ENCODE measurements at places on chromosomes 7 and 10.

DNA sequence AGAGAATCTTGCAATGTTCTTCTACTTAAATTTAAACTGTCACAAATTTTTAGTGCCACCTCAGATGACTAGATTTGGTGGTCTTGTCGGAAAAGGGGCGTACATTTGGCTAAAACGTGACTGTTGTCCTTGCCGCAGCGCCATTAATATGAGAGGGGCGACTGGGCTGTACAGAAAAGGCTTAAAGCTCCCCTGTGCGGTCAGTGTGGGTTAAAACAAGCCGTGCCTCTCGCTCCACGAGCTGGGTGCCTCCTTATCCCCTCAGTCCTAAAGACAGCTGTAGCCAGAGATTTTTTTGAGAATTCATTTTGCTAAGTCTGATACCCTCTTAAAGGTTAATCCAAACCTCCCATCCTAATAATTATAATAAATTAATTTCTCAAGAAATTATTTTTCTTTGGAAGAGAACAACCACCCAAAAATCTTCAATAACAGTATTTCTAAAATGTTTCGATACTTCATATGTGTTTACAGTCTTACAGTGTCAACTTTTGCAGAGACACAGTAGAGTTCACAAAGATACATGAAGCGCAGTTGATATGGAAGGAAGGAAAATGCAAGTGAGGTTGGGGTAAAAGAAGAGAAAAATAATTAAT lies 68.6 kb downstream of the C7orf25 start:
- peak; percentile 30 for DNase-seq

DNA sequence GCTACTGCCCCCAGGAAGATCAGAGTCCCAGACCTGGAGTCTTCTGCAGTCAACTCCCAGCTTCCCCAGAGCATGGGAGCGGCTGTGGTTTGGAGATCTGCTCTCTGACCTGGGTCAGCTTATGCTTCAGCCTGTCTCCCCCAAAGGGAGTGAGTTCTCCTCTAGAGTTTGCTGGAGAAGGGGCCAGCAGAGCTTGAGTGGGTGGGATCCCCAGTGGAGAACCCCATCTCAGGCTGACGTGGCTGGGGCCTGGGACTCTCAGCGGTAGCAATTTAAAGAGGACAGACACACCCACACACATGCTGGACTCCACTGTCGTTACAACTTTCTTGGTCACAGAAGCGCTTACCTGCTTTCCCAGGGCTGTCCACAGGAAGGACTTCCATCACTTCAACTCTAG lies 6.3 kb downstream of the UNC5B start:
- no peak for DNase-seq

- no peak for DNase-seq
Measured at GRCh38 chr7:151204383-151205032, 5.8 kb downstream of the H2BK1 start.

DNA sequence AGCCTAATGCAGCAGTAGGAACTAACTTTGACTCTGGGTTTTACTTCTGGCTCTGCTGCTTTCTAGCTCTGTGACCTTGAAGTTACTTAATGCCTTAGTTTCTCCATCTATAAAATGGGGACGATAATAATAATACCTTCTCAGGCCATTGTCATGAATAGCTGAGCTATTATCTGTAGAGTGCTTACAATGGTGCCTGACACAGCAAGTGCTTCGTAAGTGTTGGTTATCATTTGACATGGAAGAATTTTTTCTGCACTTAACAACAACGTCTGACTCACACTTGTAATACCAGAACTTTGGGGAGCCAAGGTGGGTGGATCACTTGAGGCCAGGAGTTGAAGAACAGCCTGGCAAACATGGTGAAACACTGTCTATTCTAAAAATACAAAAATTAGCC lies 140.5 kb downstream of the ARL4A start:
- no peak for DNase-seq

GRCh38 chr7:142915315-142915714 lies 18.2 kb downstream of the TRPV5 start:
- DNase-seq: no peak

DNA sequence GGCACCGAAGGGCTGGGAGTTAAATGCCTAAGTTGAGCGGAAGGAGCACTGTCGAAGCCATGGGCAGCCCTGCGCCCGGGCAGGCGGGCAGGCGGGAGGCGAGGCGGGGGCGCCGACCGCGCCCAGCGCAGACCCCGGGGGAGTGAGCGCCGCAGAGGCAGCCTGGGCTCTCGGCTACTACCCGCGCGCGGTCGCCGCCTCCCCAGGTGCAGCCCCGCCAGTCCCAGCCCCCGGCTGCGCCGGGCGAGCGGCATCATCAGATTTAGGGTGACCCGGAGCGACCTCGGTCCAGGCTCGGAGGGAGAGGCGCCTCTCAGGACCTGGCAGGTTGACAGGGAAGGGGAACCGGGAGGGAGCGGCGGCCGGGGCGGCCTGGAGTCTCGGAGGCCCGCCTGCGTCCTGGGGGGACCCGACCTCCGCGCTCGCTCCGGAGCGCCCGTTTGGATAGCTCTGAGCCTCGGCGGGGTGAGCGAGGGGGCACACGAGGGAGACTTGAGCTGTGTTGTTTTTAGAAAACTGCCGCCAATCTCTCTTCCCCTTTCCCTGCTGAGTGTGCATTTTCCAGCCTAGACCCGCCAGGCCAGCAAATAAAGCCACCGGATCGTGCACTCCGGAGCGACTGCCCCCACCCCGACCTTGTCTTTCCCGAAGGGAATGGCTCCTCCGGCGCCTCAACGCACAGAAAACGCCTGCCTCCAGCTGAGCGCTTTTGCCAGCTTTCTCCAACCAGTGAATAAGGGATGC lies 2.3 kb upstream of the NRP1 start:
- DNase-seq: no peak

DNA sequence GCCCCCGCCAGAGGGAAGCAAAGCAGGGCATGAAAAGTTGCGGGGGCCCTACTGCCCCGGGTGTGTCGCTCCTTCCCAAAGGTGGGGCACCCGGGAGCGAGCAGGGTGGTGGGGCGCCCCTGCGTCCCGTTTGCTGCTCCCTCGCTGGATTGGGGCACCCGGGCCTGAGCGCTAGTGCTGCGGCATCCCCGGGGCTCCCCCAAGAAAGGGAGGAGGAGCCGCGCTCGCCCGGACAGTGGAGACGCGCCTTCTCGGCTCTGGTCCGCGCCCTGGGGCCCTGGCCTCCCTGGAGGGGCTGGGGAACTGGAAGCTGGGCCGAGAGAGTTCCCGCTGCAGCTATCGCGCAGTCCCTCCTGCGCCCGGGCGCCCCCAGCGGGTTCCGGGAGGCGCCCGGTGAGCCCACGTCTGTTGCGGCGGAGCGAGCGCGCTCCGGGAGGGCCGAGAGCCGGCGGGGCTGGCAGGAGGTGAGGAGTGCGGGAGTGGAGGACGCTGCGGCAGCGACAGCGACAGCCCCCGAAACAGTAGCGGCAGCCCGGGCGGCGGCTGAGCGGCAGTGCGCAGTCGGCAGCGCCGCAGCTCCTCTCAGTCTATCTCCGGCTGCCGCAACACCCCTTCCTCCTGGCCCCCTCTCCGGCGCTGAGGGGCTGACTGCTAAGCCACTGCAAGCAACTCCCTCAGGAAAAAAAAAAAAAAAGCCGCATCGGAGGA lies 504 bp upstream of the BMPER start:
- no peak for DNase-seq

DNA sequence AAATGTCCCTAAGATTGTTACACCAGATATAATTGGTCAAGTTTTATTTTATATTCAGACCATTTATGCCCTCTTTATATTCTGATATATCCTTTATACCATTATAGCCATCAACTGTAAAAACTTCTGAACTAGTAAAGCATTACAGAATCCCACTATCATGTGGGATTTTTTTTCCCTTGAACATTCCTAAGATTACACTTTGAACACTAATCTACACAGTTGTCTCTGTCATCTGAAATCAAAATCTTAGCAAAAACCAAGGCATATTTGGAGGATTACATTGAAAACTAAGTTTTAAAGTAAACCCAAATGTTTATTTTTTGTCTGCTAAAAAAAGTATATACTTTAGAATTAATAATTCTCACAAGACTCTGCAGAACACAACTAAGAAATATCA lies 116.2 kb upstream of the GPR22 start:
- DNase-seq: no peak

DNA sequence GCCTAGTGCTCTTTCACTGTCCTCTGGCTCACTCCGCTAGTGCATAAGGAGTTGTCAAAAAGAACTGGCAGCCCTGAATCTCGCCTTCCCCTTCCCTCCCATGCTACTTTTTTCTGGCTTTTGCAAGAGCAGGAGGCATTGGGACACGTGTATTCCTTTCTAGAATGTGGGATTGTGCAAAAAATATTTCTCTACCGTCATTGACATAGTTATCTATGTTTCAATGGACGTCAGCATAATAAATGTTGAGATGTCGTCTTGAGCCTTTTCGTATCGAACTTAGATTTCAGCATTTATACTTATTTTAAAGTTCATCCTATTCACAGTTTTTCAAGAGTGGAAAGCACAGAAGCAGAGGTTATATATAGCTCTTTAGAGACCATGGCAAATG lies 727 bp downstream of the ING3 start:
- no peak for DNase-seq

DNA sequence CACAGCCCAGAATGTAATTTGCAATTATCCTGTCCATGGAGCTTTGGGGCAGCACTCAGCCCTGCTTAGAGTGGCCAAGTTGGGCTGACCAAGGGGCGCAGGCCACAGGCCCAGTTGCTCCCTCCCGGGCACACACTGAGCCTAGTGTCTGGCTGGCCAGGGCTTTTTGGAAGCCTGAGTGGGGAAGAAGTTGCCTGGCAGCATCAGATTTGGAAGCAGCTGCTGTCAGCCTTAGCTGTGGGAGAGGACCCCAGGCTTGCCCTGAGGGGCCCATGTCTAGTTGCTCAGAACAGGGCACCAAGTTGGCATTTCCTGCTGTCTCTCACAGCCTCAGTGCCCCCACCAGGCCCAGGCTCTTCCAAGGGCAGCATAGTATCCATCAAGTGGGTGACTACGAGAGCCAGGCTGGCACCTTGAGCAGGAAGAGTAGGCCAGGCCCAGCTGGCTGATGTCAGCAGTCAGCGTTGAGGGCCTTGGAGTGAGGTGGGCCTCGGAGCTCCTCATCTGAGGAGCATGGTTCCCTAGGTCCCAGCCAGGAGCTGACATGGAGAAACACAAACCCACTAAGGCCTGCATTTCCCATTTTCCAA lies 14.4 kb downstream of the ANTXRL start:
- DNase-seq: no peak

GRCh38 chr7:45624392-45624760 lies 50.2 kb downstream of the ADCY1 start:
- DNase-seq: no peak

DNA sequence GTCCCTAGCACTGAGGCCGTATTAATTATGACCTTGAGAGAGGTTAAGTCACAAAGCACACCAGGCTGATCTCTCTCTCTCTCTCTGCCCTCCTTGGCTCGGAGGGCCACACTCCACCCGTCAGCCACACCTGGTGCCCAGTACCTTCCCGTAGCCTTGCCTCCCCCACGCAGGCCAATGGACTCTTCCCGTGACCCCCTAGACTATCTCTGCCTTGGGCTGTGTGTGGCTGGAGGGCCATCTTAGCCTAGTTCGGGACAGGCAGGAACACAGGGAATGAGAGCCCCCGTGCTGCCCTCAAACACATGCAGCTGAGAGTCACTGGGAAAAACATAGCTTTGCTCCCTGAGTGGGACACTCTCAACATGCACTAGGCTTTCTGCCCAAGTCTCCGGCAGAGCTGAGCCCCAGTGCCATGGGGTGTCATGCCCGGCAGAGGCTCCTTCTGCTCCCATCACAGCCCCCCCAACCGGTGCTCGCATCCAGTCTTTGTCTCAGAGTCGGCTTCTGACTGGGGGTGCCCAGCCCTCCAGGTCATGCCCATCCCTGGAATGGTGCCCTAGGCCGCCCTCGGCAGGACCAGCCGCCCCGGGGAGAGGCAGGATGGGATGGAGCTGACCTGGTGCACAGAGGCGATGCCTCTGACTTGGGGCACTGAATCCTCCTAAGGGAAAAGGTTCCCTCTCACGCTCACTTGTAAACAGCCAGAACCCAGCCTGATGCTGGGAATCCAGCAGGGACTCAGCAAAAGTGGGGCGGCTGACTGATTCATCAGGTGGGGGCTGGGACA lies 63.0 kb downstream of the TCERG1L start:
- DNase-seq: no peak

DNA sequence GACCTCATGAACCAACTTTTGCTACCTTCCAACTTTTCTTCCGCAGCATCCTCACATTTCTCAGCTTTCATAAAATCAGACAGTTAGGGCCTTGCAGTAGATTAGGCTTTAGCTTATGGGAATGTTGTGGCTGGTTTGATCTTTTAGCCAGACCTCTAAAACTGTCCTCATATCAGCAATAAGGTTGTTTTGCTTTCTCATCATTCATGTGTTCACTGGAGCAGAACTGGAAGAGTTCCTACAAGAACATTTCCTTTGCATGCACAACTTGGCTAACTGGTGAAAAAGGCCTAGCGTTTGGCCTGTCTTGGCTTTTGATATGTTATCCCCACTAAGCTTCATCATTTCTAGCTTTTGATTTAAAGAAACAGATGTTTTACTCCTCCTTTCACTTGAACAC lies 130.0 kb upstream of the LRRTM3 start:
- DNase-seq: peak; percentile 36

DNA sequence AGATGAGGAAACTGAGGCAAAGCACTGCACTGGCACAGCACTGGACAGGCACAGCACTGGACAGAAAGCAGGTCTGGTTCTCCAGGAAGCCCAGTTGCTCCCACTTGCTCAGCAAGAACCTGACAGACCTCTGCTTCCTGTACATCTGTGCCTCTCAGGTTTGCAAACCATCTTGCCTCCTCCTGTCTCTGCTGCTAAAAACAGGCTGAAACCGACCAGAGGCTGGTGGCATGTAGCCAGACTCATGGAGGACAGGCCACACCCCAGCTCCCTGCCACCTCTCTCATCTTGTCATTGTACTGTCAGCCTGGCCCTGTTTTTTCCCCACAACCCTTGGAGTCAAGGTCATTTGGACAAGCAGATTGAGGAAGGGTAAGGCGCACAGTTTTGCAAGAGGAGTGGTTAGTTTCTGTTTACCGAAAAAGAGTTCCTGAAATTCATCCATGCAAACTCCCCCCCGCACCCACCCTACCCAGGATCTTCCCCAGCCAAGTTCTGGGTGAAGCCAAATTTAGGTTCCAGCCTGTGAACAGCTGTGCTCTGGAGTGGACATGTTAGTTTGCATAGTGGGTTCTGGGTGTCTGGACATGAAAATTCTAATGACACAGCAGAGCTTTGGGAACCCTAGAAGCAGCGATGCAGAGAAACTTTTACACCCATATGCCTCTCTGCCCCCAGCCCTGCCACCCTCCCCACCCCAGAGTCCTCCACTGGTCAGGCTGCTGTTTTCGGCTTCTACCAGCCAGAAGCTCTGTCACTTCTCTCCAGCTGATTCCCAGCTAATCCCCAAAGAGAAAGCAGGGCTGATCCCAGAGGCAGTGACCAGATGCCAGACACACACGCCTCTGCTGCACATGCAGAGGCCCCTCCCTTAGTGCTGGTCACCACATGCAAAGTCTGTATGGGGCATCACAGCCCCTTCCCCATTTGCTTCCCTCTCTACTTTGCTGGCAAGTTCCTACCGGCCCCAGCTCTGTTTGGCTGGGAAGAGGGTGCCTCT lies 8.5 kb upstream of the C10orf105 start:
- no peak for DNase-seq
